GM04503 (cell line): ENCODE measurements at places on chromosomes 2 and 18.

- DNase-seq, result no peak
These were observed 2.8 kb downstream of the HDAC4 start for GRCh38 chr2:239397931-239398471.

DNA sequence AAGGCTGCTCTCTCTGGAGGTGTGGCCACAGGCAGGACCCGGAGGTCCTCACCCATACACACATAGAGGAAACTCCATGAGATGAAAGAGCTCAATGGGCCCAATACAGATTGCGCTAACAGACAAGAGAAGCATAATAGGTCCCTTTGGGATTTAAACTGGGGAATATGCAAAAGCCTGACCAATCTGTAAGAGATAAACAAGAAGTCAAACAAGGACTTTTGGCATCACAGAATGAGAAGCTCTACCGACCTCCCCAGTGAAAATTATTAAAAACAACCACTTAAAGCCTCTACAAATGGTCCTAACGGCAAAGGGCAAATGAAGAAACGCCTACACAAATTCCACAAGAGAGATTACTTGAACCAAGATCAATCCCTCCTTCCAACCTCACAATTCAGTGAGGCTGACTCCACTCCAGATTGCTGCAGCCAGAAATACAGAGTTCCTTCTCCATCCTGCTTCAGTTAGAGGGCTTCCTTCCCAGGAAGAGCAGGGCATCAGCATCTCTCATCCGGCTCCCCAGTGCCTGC is 10.8 kb downstream of the IWS1 start:
- no peak for DNase-seq

DNA sequence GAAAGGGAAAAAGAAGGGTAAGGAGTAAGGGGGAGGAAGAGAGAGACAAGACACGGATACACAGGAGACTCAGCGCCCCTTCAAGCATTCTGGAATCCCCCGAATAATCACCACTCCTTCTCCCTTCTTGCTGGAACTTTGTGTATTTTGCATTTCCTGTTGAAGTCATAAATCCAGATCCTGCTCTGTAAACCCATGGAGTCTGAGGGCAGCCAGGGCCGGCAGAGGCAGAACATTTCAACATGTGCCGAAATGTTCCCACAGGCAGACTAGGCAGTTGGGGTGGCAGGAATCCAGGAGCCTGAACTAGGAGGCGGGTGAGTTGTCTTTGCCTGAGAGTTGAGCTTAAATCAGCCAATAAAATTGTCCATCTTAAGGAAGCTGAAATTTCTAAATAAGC is 193.1 kb downstream of the SH3RF3 start:
- DNase-seq, result peak; percentile 94

- DNase-seq, result no peak
These were observed 227.7 kb upstream of the BOD1L2 start for GRCh38 chr18:56919190-56919589.

GRCh38 chr2:46146866-46147502 is 150.2 kb upstream of the EPAS1 start:
- no peak for DNase-seq

DNA sequence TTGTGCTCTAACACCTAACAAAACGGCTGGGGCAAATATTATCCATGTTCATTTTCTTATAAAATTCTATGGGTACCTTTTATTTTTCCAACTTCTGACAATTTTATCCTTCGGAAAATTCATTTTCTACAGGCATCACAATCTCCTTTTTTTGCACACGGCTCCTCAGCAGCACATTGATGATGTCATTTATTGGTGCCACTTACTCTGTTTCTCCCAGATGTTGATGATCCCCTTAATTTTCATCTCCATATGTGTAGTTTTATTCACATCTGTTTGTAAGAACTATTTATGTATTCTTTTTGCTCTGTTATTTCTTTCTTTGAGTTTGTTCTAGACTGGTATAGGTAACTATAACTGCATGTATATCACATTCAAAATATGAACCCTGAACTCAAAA is 1660.8 kb upstream of the DDX18 start:
- DNase-seq, result no peak

- no peak for DNase-seq
These were observed 23.7 kb upstream of the TEX51 start for GRCh38 chr2:126874961-126875360.

GRCh38 chr2:106536490-106536889 is 49.3 kb downstream of the CD8B2 start:
- no peak for DNase-seq
